Natural killer cell (primary cell): ENCODE measurements at places on chromosomes 13 and 19.

DNA sequence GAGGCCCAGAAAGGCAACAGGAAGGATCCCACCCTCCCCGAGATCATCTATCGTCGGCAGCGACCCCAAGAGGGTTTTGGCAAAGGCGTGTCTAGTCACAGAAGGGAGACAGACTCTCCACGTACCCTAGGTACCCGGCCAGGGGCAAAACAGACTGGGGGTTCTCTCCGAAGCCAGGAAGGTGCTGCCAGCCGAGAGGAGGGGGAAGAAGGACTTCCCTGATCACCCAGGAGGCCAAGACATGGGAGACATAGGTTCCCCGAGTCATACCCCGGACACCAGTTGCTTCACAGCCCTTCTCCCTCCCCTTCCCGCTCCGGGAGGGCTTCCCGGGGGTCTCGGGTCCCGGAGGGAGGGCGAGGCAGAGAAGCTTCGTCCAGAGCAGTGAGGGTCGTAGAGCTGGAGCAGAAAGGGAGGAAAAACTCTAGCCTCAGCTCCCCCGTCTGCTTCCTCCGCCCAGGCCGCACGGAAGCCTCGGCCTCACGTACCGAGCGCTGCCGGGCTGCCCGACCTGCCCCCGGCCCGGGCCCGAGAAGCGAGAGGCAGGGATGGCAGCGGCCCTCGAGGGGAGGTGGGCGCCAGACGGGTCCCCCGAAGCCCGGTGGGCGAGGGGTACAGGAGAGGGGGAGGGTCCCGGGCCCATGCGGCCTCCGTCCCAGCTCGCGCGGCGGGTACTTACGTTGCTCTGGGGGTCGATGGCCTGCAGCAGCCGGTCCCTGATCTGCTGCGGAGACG, 644 bp downstream of the MED26 start:
- peaks cover 16% of the 10 kb centered on the region for H3K36me3 ChIP-seq
- peak overlapping the region; percentile 44 for H3K27ac ChIP-seq
- peak; percentile 30 for DNase-seq
- H3K27me3 ChIP-seq = no peaks in the 10 kb centered on the region

DNA sequence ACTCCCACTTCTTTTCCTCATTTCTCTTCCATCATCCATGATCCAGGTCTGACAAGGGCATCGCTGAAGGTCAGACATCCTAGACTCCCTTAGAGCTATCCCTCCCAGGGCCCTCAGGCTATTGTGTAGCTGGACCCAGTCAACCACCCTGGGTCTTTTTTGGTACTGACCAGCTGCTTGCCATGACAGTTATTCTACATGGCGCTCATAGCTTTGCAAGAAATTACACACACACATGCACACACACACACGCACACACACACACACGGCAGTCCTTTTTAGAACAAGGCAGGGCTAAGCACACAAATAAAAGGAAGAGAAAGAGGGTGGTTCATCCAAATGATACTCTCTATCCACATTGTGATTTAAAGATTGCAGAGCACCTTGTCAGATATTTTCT, 18.3 kb downstream of the SIAH3 start:
- DNase-seq = no peak
- H3K36me3 ChIP-seq = no peaks in the 10 kb centered on the region
- H3K27me3 ChIP-seq = no peaks in the 10 kb centered on the region
- no peak overlapping the region for H3K27ac ChIP-seq
- no peaks in the 10 kb centered on the region for H3K4me1 ChIP-seq
- H3K4me3 ChIP-seq = no peak overlapping the region

GRCh38 chr13:67374391-67374790, 144.3 kb upstream of the PCDH9 start:
- H3K36me3 ChIP-seq = no peaks in the 10 kb centered on the region
- H3K4me3 ChIP-seq = no peak overlapping the region
- H3K4me1 ChIP-seq = no peaks in the 10 kb centered on the region
- no peak for DNase-seq

DNA sequence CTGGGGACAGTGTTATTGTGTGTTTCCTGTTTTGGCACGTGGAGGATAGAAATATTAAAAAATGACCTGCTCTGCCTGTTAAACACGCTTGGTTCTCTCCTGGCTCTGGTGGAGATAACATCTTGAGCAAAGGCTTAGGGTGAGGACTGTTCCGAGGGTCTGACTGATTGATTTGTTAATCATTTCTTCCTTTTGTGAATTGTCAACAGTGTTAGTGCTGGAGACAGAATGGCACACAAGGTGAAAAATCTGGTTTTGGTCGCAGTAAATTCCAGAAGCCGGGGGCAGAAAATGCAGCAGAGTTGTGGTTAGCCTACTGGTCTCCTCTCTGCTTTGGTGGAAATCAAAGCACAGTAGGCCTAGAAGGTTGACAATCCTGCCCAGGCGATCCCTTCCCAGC, 163.6 kb downstream of the FGF9 start:
- H3K27me3 ChIP-seq = no peaks in the 10 kb centered on the region
- H3K4me3 ChIP-seq = no peak overlapping the region
- no peaks in the 10 kb centered on the region for H3K36me3 ChIP-seq
- H3K4me1 ChIP-seq = no peaks in the 10 kb centered on the region
- no peak for DNase-seq

- DNase-seq = no peak
- peaks cover 5% of the 10 kb centered on the region for H3K4me1 ChIP-seq
- H3K27ac ChIP-seq = no peak overlapping the region
- H3K36me3 ChIP-seq = no peaks in the 10 kb centered on the region
Measured at GRCh38 chr19:8147582-8147978, 1.8 kb downstream of the FBN3 start.

DNA sequence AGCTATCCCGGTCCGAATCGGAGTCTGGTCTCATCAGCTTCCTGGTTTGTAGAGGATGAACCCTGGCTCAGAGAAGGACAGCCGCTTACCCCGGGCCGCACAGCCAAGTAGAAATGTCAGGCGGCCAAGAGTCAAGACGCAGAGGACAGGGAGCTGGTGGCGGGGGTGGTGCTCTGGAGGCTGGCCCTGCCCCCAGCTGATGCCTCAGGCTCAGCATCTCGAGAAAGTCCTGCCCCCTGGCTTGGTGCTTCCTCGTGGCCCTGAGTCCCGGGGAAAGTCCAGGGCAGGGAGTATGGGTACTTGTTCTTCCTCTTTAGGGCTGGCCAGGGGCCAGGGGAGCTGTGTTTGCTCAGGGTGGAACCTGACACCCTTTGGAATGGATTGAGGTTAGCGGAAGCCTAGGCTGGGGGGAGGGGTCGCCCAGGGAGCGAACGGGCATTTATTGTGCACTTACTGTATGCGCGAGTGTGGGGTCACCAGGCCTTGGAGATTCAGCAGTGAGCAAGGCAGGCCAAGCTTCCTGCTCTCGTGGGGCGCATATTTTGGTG, 2.2 kb downstream of the TJP3 start:
- no peak overlapping the region for H3K4me3 ChIP-seq
- H3K27ac ChIP-seq = no peak overlapping the region
- no peaks in the 10 kb centered on the region for H3K27me3 ChIP-seq
- no peaks in the 10 kb centered on the region for H3K36me3 ChIP-seq
- no peak for DNase-seq

DNA sequence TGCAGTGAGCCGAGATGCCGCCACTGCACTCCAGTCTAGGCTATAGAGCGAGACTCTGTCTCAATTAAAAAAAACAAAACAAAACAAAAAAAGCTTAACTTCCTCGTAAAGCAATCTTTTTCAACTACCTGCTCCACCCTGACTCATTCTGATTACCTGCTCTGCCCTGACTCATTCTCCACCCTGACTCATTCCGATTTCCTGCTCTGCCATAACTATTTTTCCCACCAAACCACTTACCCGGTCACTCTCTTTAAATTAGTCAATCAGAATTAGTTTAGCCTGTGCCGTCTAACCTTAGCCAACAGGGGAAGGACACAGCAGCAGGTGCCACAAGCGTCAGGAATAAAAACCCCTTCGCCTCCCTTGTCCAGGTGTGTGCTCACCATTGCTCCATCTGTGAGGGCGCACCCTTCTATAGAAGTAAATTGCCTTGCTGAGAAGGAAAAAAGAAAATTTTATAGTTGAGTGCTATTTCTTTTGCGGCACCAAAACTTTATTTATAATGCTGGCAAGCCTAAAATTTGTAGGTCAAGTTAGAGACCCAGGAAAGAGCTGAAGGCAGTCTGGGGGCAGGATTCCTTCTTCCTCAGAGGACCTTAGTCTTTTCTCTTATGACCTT, 1.7 kb upstream of the IFT88 start:
- H3K36me3 ChIP-seq = no peaks in the 10 kb centered on the region
- no peak overlapping the region for H3K4me3 ChIP-seq
- H3K4me1 ChIP-seq = peaks cover 16% of the 10 kb centered on the region
- no peak overlapping the region for H3K27ac ChIP-seq
- H3K27me3 ChIP-seq = no peaks in the 10 kb centered on the region

DNA sequence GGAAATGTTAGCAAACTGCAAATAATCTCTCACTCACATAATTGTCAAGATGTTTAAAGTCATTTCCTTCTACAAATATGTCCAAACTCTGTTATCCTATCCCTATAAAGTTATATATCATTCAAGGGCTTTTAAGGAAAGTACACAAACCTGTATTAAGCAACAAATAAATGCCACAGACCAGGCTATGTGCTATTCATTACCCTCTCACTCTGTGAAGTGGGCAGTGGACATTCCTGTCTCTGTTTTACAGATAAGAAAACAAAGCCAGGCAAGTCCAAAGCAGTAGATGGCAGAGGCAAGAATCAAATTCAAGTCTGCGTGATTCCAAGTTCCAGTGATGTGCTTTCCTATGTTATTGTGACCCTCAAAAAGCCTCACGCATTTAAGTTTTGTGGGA, 140.6 kb downstream of the LHFPL6 start:
- no peaks in the 10 kb centered on the region for H3K36me3 ChIP-seq
- no peaks in the 10 kb centered on the region for H3K4me1 ChIP-seq
- no peak overlapping the region for H3K27ac ChIP-seq
- H3K27me3 ChIP-seq = no peaks in the 10 kb centered on the region
- no peak overlapping the region for H3K4me3 ChIP-seq
- DNase-seq = no peak

DNA sequence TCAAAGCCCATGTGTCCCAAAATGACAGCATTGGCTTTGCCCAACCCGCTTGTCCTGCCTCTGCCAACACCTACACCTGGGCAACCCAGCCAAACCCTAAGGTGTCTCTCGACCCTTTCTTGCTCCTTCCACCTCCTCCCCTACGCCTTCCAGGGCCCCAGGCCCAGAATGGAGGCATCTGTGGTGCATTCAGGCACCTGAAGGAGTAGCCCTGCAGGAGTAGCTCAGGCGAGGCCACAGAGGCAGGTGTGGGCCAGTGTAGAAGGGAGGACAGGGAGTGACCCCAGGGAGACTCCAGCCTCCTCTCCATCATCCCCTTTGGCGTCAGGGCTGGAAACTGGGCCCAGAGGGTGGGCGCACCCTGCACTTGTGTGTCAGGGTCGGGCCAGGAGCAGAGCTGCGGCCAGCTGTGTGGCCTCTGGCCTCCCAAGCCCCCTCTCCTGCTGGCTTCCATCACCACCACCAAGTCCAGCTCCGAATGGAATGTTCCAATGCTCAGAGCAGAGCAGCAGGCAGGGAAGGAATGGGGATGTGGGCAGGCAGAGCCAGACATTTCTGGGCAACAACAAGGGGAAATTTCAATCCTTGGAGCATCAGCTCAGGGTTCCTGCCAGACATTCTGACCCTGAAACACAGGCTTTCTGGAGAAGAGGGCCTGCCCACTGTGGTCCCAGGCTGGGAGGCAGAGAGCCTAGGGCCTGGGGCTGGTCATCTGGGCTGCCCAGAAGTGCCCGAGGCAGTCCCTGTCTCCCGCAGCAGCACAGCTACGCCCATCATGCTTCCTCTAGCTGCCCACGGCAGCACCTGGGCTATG, 16.4 kb downstream of the PLEKHF1 start:
- H3K27me3 ChIP-seq = no peaks in the 10 kb centered on the region
- peak overlapping the region; percentile 5 for H3K27ac ChIP-seq
- peaks cover 19% of the 10 kb centered on the region for H3K36me3 ChIP-seq
- no peak overlapping the region for H3K4me3 ChIP-seq
- H3K4me1 ChIP-seq = peaks cover 66% of the 10 kb centered on the region

GRCh38 chr19:10226376-10227025, 4.6 kb downstream of the S1PR2 start:
- H3K27me3 ChIP-seq = no peaks in the 10 kb centered on the region
- H3K36me3 ChIP-seq = no peaks in the 10 kb centered on the region
- peaks cover 25% of the 10 kb centered on the region for H3K4me1 ChIP-seq
- DNase-seq = no peak
- H3K27ac ChIP-seq = no peak overlapping the region

GRCh38 chr13:63093907-63094469, 1678.3 kb upstream of the PCDH20 start:
- no peaks in the 10 kb centered on the region for H3K27me3 ChIP-seq
- DNase-seq = no peak
- H3K27ac ChIP-seq = no peak overlapping the region
- no peaks in the 10 kb centered on the region for H3K4me1 ChIP-seq
- H3K4me3 ChIP-seq = no peak overlapping the region

GRCh38 chr13:66033924-66034323, 1196.2 kb downstream of the PCDH9 start:
- no peak for DNase-seq
- no peaks in the 10 kb centered on the region for H3K4me1 ChIP-seq
- no peaks in the 10 kb centered on the region for H3K36me3 ChIP-seq
- no peak overlapping the region for H3K27ac ChIP-seq

- H3K36me3 ChIP-seq = peaks cover 14% of the 10 kb centered on the region
- H3K4me1 ChIP-seq = no peaks in the 10 kb centered on the region
- no peak overlapping the region for H3K4me3 ChIP-seq
- no peak for DNase-seq
- H3K27ac ChIP-seq = no peak overlapping the region
Measured at GRCh38 chr13:102763741-102764140, 9.8 kb downstream of the TEX30 start.

GRCh38 chr13:21364357-21364756, 94.7 kb downstream of the ZDHHC20 start:
- H3K4me3 ChIP-seq = no peak overlapping the region
- DNase-seq = no peak
- H3K4me1 ChIP-seq = peaks cover 37% of the 10 kb centered on the region
- no peaks in the 10 kb centered on the region for H3K36me3 ChIP-seq
- no peak overlapping the region for H3K27ac ChIP-seq

GRCh38 chr13:49457221-49457620, 13.1 kb downstream of the SETDB2 start:
- peaks cover 4% of the 10 kb centered on the region for H3K4me1 ChIP-seq
- H3K36me3 ChIP-seq = peaks cover 18% of the 10 kb centered on the region
- H3K27me3 ChIP-seq = no peaks in the 10 kb centered on the region

DNA sequence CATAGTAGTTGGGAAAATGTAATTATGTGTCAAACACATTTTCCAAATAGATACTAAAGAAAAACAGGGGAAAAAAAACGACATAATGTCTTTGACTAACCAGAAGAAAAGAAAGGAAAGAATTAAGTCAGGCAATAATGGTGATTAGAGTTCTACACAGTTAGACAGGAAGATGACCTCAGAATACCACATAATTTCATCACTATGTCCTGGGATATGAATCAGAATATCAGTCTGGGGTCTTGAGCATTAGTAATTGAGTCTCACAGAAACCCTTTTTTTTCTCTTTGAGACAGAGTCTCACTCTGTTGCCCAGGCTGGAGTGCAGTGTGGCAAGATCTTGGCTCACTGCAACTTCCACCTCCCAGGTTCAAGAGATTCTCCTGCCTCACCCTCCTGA, 503.4 kb downstream of the SLITRK1 start:
- no peaks in the 10 kb centered on the region for H3K27me3 ChIP-seq
- H3K4me1 ChIP-seq = no peaks in the 10 kb centered on the region
- no peaks in the 10 kb centered on the region for H3K36me3 ChIP-seq
- no peak for DNase-seq
- H3K27ac ChIP-seq = no peak overlapping the region
